ENCODE measurements at places on chromosomes 2 and 18. TPM values are rescaled to one million over a fixed set of nuclear protein-coding genes. Genes with fewer than 3 reads are reported as not detected.

FOXI3 gene
- not detected for total RNA-seq

GRCh38 chr2:150698016-150698661, 210.7 kb upstream of the RND3 start:
- H3K4me3 ChIP-seq = no peak overlapping the region
- DNase-seq = no peak
- no peaks in the 10 kb centered on the region for H3K4me1 ChIP-seq
- peak overlapping the region; percentile 47 for H3K27ac ChIP-seq
- no peaks in the 10 kb centered on the region for H3K36me3 ChIP-seq
- no peaks in the 10 kb centered on the region for H3K27me3 ChIP-seq

EIF2AK2 gene
- total RNA-seq = 10.8 TPM

SFT2D3 gene
- total RNA-seq = 11.7 TPM

DNA sequence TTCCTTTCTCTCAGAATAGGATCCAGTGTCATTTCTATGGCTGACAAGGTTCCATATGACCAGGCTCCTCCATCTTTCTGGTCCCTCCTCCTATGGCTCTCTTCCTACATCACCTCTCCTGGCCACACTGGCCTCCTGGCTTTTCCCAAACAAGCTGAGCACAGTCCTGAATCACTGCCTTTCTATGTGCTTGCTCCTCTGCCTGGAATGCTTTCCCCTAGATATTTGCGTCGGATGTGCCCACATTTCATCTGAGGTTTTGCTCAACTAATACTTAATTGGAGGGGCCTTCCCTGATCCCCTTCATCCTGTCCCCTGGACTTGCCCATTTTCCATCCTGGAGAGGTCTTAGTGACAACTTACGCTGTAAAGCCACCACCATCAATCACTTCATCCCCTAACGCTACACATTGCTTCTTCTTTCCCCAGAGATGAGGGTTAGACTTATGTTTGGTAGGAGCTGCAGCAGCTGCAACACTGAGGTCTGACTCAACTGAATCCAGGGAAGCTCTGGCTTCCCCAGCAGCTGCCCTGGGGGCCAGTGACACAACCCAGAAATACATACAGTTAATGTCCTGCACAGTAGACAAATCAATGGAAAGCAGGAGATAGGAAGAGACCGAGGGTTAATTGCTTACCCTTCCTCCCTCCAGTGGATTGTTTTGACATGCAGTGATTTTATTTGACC, 42.9 kb downstream of the QPCT start:
- H3K27ac ChIP-seq = no peak overlapping the region
- no peaks in the 10 kb centered on the region for H3K27me3 ChIP-seq
- no peak overlapping the region for H3K4me3 ChIP-seq

REG1B gene
- not detected for total RNA-seq

GRCh38 chr2:108621087-108621559, 86.9 kb downstream of the LIMS1 start:
- H3K4me1 ChIP-seq = peaks cover 57% of the 10 kb centered on the region
- H3K27ac ChIP-seq = peak overlapping the region; percentile 42
- H3K36me3 ChIP-seq = no peaks in the 10 kb centered on the region
- H3K4me3 ChIP-seq = peak overlapping the region; percentile 34
- DNase-seq = no peak

RAX gene
- not detected for total RNA-seq

CD8B gene
- total RNA-seq = 1.2 TPM

GRCh38 chr2:215405722-215406581, 29.9 kb downstream of the FN1 start:
- H3K4me3 ChIP-seq = no peak overlapping the region
- H3K27me3 ChIP-seq = no peaks in the 10 kb centered on the region
- no peaks in the 10 kb centered on the region for H3K4me1 ChIP-seq
- no peak for DNase-seq
- peaks cover 17% of the 10 kb centered on the region for H3K36me3 ChIP-seq

DNA sequence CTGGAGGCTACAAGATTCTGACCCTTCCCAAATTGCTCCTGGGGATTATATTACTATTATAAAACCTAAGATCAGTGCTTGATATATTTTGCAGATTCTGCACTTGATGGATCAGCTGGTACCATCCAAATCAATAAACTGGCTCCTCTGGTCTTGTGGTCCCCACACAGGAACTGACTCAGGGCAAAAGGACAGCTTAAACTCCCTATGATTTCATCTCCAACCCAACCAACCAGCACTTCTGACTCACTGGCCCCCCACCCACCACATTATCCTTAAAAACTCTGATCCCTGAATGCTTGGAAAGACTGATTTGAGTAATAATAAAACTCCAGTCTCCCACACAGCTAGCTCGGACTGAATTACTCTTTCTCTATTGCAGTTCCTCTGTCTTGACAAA, 82.1 kb downstream of the TMEM163 start:
- H3K4me3 ChIP-seq = no peak overlapping the region
- no peak overlapping the region for H3K27ac ChIP-seq
- H3K27me3 ChIP-seq = no peaks in the 10 kb centered on the region

All from suprapubic skin (tissue), 4 donors.